ENCODE measurements at places on chromosomes 2 and 18.

GRCh38 chr2:118525346-118525745 is 322.1 kb downstream of the EN1 start:
- DNase-seq: no peak

DNA sequence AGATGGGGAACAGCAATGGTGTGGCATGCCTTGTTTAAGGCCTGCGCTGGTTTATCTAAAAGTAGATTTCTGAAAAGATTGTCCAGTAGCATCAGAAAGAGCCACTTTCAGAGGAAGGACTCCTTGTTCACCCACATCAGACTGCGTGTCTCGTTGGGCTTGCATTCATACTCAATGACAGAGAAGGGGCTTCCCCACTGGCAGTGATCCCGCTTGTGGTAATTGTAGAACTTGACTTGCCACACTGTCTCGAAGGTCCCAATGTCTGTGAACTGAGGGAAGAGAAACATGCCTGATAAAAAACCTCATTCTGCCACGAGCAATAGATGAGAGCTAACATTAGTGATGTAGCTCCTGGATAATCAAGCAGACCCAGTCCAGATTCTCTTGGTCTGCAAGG is 26.0 kb downstream of the CNRIP1 start:
- DNase-seq: no peak

DNA sequence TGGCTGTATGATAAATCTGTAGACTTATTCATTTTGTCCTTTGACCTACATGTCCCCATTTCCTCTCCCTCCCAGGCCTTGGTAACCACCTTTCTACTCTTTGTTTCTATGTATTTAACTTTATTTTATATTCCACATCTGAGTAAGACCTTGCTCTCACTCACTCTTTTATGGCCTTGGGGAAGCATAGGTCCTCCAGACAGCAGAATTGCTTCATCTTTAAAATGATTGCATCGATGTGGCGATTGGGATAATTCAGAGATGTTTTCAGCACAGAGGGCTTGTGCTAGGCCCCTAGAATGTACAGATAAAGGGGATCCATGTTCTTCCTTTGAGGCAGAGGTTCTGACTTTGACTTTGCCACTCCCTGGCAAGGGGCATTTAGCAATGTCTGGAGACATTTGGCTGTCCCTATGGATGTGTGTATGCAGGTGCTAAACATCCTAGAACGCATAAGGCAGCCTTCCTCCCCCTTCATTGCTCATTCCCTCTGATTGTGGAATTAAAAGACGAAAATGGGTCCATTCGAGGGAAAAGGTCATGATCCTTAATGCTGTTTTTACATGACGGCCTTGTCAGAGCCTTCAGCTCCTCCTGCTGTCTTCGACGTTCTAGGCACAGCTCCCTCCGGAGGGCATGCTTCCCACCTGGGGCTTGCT is 1.2 kb upstream of the GPR39 start:
- no peak for DNase-seq

- DNase-seq: no peak
These were observed 102.5 kb downstream of the FIGN start for GRCh38 chr2:163633291-163633690.

- DNase-seq: no peak
These were observed 153.4 kb downstream of the FAM161A start for GRCh38 chr2:61700464-61700863.

DNA sequence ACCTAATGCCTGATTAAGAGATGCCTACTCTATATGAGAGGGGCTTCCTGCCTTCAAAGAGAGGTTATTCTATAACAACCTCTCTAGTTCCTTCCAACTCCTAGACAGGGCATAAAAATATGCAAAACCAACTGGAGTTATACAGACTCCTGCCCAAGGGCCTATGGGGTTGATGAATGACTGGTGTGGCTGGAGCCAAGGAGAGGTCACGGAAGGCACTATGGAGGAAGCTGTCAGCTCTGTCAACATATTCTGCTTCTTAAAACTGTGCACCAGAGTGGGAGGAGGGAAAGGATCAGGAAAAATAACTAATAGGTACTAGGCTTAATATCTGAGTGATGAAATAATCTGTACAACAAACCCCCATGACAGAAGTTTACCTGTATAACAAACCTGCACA is 120.9 kb upstream of the CDC42EP3 start:
- no peak for DNase-seq

- DNase-seq: no peak
These were observed 1848.6 kb upstream of the CELF4 start for GRCh38 chr18:39414009-39414700.

- no peak for DNase-seq
These were observed 184.6 kb upstream of the ZNF804A start for GRCh38 chr2:184413671-184414229.

- no peak for DNase-seq
These were observed 130.1 kb downstream of the MBP start for GRCh38 chr18:77002496-77002895.

DNA sequence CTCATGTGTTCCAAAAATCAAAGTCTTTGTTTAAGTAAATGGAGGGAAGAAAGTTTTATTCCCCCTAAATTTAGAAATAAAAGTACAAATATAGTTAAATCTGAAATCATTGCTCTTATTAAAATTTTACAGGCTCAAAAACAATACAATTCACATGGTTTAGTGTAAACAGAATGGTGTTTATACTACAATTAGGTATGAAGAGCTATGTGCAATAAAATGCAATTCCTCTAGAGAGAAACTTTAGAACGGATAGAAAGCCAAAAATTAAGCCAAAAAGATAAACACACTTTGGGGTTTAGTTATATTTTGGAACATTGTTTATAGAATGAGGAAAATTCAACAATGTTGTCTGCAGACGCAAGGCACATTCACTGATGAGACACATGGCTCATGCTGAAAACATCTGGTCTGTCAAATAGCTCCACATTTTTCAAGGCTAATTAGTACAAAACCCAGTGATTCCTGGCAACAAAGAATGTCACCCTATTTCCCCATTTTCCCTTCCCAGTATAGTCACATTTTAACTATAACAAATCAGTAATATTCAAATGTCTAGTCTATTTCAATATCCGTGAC is 103.3 kb downstream of the EXOC6B start:
- no peak for DNase-seq

GRCh38 chr2:145038041-145038525 is 518.2 kb upstream of the ZEB2 start:
- no peak for DNase-seq

DNA sequence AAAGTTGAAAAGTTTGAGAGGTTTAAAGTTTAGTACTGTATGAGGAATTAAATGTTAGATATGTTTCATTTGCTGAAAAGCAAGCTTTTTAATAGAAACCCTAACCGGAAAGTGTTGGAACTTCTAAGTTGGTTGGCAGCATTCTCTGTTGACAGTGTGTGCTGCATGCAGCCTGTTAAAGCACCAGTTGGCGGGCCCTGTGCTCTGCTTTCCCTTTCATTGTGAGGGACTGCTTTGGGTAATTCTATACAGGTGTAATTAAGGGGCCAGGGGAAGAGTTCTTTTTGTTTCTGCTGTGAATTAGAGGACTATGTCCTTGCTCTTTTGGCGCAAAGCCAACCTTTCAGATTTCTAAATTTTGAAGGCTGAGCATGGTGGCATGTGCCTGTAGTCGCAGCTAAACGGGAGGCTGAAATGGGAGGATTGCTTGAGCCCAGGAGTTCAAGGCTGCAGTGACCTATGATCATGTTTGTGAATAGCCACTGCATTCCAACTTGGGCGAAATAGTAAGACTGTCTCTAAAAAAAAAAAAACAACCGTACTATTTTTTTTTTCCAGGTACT is 20.1 kb downstream of the PLEKHB2 start:
- no peak for DNase-seq

DNA sequence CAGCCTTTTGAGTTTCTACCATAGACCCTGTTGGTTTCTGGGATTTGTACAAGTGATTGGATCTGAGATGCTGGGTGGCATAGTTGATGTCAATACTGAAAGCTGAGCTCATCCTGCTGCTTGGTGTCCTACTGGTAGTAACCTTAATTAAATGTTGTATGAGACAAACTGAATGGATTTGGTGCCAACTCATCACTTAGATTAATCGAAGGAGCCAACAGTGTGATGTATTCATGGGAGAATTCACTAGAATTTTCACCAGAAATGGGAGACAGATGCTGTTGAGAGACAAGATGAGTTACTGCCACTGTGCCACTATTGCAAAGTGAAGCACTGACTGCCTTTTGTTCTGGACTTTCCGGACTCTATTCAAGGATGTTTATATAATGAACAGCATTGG is 158.5 kb downstream of the THADA start:
- DNase-seq: no peak

- no peak for DNase-seq
These were observed 36.6 kb downstream of the TMEM177 start for GRCh38 chr2:119715409-119716283.

DNA sequence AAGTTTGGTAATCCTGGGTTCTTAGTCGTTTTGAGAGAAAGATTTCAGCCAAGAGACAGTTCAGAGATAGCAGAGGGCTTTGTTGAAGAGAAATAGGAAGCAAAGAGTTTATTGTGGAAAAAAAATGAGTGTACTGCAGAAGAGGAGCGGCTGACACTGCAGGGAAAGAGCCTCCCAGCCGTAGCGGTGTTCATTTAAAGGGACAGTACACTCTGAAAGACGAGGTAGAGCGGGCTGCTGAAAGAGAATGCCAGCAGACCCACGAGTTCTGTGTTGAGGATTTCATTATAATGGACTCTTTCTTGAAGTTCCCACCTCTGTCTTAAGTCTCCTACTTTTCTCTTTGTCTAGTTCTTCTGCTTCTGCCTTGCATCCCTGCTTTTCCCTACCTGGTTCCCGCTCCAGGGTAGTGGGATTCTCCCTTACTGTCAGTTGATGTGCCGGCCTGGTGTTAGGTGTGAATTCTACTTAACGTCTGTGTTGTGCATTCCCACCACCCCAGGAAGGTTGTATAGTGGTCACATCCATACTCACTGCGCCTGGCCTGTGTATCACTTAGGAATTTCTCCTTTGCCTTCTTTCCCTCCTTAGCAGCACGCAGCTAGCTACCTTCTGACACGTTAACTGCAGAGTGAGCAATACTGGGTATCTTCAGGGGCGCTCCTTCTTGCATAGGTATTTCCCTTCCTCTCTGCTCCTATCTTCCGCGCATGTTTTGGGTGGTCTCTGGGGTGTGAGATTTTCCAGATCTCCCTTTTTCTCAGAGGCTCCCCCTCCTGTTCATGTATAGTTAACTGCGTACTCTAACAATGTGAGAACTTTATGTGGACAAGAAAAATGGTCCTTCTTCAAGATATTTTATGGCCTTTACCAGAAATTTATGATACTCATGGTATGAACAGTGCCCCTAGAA is 164.5 kb downstream of the PTH2R start:
- DNase-seq: no peak

DNA sequence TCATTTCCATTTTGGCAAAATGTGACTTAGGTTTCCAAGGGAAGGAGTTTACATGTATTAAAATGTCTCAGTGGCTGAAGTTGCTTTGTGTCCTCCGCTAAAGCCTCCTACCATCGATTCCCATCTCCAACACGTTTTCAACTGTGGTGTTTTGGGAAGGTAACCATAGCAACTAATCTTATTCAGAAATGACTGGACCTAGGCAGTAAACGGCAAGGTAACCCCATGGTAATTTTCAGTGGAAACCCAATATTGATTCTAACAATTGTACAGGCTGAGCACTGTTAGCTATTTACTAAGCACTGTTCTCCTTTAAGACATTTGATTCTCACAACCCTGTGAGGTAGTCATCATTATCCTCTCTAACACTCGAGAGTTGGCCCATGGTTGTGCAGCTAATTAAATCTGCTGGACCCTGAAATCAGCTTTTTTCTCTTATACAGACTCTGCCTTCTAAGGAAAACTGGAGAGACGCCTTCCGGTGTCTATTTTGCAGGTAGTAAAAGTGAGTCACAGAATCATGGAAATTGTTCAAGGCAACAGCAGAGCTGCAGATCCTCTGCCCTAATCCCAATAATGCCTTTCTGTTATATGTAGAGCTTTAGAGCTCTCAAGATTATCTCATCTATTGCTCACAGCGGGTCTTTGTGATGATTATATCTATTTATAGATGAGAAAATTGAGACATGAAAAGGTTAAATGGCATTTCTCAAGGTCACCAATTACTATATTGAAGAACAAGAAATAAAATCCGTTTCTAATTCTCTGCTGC is 36.2 kb downstream of the FASTKD2 start:
- DNase-seq: no peak

DNA sequence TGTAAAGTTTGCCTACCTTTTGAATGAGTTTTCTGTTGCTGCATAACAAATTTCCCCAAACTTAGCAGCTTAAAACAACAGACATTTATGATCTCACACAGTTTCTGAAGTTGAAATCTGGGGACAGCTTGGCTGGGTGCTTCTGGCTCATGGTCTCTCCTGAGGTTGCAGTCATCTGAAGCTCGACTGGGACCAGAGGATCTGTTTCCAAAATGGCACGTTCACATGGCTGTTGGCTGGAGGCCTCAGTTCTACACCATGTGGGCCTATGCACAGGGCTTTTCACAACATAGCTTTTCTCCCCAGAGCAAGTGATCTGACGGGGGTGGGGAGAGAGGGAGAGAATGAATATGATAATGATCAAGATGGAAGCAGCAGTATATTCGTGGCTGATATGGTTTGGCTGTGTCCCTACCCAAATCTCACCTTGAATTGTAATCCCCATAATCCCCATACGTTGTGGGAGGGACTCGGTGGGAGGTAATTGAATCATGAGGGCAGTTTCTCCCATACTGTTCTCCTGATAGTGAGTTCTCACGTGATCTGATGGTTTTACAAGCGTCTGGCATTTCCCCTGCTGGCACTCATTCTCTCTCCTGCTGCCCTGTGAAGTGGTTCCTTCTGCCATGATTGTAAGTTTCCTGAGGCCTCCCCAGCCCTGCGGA is 3.5 kb downstream of the RALB start:
- DNase-seq: no peak

- no peak for DNase-seq
These were observed 19.2 kb downstream of the TMEM185B start for GRCh38 chr2:120204022-120204405.

GRCh38 chr2:173400760-173401159 is 46.1 kb downstream of the CDCA7 start:
- DNase-seq: no peak

GRCh38 chr2:54956111-54956627 is 94.1 kb downstream of the RTN4 start:
- DNase-seq: no peak

GRCh38 chr2:234805836-234806235 is 146.0 kb upstream of the SH3BP4 start:
- DNase-seq: no peak

- DNase-seq: no peak
These were observed 24.0 kb downstream of the LGALSL start for GRCh38 chr2:64477979-64478378.

GRCh38 chr18:470661-471501 is 29.6 kb downstream of the COLEC12 start:
- DNase-seq: no peak
